ENCODE measurements at places on chromosomes 6 and 20.

GRCh38 chr6:157753291-157753690 is 69.8 kb upstream of the SNX9 start:
- no peak for DNase-seq

DNA sequence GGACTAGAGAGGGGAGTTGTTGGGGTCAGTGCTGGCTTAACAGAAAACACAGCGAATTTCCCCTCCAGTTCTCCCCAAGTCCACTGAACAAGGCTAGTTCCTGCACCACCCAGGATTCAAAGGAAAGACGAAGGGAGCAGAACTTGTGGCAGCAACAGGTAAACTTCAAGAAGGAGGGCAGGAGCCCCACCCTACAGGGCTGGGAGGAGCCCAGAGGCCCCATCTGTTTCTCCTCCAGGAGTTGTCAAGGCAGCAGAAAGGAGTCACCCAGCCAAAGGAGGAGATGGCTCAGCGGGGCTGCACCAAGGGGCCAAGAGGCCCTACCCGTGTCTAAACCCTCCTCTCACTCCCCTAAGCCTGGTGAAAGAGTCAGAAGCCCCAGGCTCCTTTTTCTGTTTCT is 1.7 kb downstream of the SAPCD1 start:
- no peak for DNase-seq

DNA sequence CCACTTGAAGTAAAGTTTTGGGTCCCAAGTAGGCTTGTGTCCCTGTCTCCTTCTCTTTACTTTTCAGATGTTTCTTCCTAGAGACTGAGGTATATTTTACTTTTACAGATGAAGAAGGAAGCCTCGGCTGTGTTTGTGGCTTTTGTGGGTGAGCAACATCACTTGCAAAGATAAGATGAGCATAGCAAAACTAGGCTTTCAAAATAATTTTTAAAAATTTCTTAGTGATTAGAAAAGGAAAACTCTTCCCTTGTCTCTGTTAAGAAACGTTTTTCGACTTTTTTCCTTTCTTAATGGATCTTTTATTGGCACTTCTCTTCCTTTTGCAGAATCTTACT is 7.6 kb downstream of the PTPN1 start:
- DNase-seq = no peak

GRCh38 chr6:163337958-163338357 is 76.6 kb upstream of the QKI start:
- DNase-seq = no peak

- no peak for DNase-seq
These were observed 94.8 kb downstream of the BTBD3 start for GRCh38 chr20:12012241-12013222.

DNA sequence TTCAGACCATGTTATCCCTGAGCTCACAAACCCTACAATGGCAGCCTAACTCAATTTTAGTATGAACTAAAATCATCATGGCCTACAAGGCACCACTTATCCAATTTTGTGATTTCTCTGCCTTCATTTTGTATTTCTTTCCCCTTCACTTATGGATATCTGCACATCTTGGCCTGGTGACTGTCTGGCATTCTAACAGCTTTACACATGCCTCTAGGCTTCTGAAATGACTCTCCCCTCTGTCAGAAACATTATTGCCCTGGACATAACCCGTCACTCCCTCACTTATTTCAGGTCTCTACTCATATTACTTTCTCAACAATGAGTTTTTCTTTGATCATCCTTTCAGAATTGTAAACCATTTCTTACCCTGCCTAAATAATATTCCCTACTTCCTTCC is 89.2 kb upstream of the THEMIS start:
- DNase-seq = no peak

GRCh38 chr20:32829311-32830005 is 9.7 kb downstream of the MAPRE1 start:
- DNase-seq = no peak

DNA sequence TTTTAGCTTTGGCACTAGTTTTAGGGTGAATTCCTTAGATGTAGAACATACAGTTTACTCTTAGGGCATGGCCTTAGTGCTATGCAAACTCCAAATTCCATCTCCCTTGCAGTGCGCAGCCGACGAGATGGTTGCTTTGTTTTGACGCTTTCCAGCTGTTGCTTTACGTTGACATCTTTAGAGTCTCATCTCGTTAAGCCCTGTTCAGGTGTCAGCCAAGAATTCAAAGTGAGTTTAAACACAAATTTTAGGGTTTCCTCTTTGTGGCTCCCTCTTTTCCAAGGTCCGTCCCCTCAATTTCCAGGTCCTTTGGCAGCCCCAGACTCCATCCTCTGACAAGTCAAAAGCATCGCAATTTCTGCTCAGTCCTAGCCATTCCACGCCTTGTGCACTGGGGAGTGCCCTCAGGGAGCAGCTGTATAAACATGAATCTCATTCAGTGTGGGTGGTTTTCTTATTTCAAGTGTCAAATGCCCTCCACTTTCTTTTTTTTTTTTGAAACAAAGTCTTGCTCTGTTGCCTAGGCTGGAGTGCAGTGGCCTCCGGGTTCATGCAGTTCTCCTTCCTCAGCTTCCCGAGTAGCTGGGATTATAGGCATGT is 14.1 kb upstream of the MAK start:
- no peak for DNase-seq

DNA sequence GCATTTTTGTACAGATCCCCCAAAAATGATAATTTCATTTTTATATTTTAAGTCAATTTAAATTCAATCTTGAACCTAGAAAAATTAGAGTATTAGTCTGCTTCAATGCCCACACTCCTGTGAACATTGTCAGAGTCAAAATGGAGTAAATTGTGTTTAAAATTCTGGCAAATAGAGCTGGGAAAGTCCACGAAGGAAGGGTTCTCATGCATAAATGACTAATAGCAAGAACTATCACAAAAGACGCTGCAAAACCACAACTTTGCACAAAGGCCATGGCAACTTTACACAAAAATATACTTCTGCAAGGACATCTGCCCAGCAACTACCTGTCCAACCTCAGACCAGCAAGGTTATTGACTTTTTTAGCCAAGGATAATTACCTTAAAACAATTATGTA is 203.2 kb upstream of the SMLR1 start:
- no peak for DNase-seq

- DNase-seq = peak; percentile 48
These were observed at the start of gene POU3F2 for GRCh38 chr6:98834060-98835031. Gene POU3F2, plus strand, starts transcription at chr6:98834574. Its CDS starts 300 bp downstream, at chr6:98834874.

GRCh38 chr6:151870375-151870774 is 62.9 kb downstream of the ESR1 start:
- no peak for DNase-seq

DNA sequence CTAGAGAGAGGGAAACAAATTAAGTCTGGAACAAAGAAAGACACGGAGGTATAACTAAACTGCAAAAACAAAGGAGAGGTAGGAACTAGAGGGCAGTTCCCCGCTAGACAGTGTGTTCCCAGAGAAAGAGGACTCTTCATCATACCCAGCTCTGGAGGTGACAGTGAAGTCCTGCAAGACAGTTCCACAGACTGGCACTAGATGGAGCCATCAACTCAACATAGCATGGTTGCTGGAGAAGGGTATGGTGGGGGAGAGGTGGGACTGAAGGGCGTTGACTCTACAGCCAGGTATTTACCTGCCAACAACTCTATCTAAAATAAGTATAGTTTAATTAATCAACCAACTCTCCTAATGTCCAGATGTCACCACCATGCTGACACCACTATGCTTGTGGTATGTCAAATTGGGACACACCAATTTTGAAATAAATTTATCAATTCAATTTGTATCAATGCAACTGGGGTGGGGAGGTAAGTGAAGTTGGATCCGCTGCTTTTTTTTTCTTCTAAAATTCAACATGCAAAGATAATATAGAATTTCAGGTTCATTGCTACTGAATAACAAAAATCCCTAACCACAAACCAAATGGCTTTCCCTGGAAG is 9.7 kb downstream of the BACH2 start:
- DNase-seq = peak; percentile 43

GRCh38 chr6:8589941-8590729 is 154.8 kb upstream of the SLC35B3 start:
- DNase-seq = no peak

DNA sequence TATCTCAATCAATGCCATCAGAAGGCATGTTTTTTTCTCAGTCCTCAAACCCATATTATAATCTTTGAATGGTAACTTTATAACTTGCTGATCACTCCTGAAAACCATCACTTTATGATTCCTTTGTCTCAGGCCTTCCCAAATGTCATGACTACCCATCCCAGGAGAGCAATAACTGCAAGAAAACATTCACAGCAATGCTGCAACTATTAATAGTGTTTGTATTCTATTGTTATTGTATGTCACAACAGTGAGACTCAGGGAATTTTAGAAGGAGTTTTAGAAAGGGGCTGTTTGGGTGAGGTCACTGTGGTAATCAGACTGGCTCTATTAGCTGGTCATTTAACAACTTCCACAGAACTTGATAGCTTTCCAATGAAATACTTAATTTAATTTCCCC is 301.4 kb upstream of the TBX18 start:
- no peak for DNase-seq

DNA sequence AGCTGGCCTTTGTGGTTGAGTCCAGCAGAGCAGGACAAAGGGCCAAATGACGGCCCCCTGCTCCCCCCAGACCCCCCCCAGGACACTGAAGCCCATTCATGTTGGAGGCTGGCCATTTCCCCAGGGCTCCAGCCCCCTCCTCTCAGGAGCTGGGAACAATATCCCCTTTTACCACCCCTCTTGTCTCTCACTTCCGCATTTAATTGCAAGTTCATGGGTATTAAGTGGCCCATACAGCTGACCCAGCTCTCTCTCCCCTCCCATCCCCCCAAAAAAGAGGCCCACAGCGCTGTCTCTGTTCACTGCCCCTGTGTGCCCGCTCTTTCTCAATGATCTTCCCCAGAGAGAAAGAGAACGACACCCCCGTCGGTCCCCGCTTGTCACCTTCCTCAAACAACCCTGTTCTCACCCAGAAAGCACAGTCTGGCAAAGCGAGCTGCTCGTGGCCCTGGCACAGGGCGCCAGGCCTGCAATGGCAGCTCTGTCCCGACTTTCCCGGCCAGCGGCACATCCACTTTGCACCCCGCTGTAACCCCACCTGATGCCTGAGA is 30.4 kb downstream of the PREX1 start:
- no peak for DNase-seq

DNA sequence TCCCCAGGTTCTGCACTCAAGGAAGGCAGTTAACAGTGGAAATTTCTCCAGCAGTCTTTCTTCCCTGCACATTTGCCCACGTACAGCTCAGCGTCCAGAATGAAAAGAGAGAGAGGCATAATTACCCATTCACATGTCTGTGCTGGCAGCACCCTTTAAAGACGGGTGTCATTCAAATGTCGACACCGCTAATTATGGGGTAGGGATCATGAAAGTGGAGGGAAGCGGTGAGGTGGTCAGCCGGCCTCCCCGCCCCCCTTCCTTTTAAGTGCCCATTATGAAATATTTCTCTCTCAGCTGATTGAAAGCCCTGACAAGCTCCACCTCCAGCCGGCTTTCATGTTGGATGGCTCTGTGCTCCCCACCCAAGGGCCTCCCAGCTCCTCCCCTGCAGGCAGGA is 246.1 kb downstream of the BMP7 start:
- DNase-seq = no peak

DNA sequence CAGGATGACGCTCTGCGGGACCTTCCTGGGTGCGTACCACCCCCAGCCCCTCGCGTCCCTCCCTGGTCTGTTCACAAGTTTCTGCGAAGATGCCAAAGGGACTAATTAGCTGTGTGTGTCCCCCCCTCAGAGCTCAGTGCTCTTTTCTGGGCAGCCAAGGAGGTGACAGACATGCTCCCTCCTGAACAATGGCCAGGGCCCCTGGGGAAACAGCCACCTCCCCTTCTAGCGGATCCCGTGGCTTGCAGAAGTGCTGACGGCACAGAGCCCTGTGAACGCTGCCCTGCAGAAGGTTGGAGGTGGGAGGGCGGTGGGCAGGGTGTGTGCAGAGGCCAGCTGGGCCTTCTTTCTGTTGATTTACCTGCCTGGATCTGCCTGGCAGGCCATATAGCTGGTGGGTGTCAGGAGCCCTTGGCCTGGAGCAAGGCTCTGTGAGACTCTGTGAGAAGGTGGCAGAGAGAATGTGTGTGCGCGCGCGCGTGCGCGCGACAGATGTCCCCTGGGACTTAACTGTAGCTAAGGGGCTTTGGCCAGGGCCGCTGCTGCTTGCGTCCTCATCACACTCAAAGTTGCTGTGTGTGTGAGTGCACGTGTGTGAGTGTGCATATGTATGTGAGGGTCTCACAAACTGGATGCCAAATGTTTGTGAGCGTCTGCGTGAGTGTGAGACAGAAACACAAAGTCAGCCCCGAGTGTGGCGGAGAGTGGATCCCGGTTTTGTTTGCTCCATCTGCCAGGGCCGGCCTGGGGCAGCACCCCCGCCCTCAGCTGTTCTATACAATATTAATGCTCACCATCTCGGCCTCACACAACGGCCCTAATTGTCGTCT is 3.5 kb upstream of the MYT1 start:
- no peak for DNase-seq

DNA sequence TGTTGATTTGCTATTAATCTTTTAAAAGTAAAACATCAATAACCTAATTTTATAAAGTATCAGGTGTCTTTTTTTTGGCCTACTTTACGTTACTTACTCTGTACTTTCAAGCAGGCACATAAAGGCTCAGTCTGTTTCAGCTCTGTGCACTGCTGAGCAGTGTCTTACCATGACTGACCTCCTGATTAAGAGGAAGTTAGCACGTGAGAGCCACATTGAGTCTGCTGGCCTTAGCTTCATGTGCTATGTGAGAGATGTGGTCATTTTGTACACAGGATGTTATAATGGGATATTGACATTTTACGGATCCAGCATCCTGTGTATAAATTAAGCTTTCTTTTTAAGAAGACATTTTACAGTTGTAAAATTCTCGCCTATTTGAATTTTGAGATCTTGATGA is 31.9 kb downstream of the ARID1B start:
- no peak for DNase-seq

DNA sequence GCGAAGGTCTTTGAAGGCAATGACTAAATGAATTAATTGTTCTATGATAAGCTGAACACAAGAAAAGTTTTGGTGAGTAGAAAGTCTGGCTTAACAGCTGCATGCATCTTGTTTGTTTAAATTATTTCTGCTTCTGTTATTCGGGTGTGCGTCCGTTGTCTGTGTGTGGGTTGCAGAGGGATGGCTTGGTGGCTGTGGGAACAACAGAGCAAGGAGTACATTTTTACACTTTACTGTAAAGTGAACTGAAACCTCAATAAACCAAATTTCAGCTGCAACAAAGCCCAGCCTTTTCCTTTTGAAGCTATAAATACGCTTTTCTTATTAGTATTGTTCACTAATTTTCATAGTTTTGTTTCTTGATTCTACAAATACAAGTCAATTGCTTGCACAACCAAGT is 3.5 kb upstream of the LAMP5 start:
- DNase-seq = no peak

- no peak for DNase-seq
These were observed 11.3 kb downstream of the SLC17A9 start for GRCh38 chr20:62963614-62964397.

GRCh38 chr20:18928626-18929025 is 115.0 kb downstream of the SCP2D1 start:
- no peak for DNase-seq

Measured in naive thymus-derived CD8-positive, alpha-beta T cell (primary cell).